Esophagus mucosa (tissue), 1 donor: ENCODE measurements at places on chromosomes 2 and 18.

DNA sequence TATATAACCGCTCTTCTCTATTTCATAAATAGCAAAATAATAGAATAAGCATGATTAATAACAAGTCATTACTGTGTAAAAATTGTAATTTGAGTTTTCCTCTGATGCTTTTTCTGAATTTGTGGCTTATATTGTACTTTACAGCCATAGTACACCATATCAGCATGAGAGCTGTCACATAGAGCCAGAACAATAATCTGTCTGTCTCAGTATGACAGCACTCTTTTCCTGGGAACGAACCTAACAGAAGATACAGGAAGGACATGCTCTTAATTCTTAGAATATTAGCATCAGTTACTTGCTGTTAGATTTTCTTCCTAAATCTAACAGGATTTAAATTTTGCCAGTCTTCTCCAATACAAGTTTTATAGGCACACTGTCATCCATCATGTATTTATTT, 21.3 kb upstream of the NRXN1 start:
- no peak for ATAC-seq

- no peak for ATAC-seq
Measured at GRCh38 chr18:44286049-44286448, 394.6 kb upstream of the SETBP1 start.

DNA sequence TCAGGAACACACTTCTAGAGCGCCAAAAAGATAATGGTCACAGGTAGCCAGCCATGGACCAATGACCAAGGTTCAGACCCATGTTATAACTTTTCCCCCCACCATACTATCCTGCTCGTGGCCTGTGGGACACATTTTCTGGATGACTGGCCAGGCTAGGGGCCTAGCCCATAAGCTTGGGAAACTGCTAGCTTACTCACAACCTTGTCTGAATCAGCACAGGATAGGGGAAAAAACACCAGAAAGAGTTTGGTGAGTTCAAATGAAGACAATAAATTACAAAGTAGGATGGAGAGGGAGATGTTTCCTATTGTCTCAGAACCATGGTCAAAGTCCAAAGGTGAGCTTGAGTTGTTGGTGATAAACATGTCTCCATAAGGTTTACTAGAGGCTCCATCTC, 156.3 kb upstream of the CCDC68 start:
- no peak for ATAC-seq

- no peak for ATAC-seq
Measured at GRCh38 chr2:174020926-174021662, 55.9 kb upstream of the SP3 start.

GRCh38 chr18:74589021-74589420, 8.6 kb upstream of the ZNF407 start:
- peak; percentile 26 for ATAC-seq
